ENCODE measurements at places on chromosomes 3 and 15.

DNA sequence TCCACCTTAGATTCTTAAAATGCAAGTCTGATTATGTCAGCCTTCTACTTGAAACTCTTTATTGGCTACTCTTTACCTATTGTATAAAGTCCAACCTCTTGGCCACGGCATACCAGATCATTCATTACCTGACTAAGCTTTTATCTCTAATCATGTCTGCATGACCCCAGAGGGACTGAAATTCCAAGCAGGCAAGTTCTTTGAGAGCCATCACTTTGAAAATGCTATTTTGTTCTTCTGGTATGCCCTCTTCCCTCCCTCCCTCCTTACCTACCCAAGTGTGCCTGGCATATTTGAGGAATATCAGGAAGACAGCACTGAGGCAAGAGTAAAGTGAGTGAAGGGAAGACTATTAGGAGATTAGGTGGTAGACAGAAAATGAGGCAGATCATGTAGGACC is 57.5 kb downstream of the KCNMB2 start:
- no peak for DNase-seq

DNA sequence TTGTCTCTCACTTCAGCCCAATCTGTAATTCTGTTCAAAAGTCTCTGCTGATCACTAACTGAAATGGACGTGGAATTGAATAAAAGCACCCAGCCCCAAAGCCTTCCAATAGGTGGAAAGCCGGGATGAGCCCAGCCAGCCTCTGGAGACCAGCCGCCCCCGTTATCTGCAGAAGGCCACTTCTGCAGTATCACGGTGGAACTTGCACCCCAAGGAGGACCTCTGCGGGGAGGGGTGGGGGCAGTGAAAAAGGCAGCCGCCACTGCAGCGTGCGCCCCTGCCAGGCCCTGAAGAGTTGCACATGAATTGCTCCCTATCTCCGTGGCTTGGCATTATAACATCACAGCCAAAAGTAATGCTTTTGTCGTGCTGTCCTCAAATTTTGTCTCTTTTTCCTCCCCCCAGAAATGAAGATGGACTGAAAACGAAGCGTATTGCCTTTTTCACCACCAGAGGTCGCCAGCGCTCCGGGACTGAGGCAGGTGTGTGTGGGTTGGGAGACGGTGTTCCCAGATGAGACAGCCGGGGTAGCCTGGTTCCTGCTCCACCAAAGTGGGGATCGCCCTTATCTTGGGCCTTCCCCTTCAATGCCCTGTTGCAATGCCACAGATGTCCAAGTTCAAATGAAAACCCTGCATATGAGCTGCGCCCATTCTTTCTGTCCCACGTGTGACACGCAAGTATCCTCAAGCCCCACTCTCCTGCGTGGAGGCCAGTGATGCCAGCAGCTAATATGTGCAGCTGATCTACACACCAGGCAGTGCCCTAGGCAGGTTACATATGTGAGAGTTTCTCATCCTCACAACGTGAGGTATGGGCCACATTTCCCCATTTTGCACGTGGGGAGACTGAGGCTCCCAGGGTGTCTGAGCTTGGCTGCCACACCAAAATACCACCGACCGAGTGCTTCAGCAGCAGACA is 96.0 kb downstream of the LRRK1 start:
- peak; percentile 63 for DNase-seq

DNA sequence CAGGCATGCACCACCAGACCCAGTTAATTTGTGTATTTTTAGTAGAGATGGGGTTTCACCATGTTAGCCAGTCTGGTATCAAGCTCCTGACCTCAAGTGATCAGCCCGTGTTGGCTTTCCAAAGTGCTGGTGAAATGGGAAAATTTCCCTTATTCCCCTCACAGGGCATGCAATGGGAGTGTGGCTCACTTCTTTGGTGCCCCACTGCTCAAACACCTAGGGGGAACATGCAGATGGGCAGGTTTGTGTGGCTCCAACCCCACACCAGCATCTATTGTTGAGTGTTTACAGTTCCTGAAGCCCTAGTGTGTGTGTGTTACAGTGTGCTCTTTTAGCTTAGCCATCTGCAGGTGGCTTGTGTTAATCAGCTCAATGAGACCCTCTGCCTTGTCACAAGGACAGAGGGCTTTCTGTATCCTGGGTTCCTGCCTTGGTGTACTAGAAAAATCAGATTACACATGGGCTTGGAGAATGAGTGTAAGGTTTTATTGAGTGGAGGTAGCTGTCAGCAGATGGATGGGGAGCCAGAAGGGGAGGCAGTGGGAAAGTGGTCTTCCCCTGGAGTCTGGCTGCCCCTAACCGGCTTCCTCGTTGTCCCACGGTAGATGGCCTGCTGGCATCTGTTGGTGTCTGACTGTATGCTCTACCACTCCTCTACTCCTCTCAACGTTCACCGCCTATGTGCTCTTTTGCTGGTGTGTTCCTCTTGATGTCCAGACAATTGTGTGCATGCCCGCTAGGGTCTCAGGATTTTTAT is 248.1 kb upstream of the CBLB start:
- no peak for DNase-seq

GRCh38 chr3:42732829-42733459 is 30.3 kb upstream of the HHATL start:
- DNase-seq: no peak

- peak; percentile 63 for DNase-seq
These were observed 48.7 kb downstream of the BSN start for GRCh38 chr3:49602877-49603411.

DNA sequence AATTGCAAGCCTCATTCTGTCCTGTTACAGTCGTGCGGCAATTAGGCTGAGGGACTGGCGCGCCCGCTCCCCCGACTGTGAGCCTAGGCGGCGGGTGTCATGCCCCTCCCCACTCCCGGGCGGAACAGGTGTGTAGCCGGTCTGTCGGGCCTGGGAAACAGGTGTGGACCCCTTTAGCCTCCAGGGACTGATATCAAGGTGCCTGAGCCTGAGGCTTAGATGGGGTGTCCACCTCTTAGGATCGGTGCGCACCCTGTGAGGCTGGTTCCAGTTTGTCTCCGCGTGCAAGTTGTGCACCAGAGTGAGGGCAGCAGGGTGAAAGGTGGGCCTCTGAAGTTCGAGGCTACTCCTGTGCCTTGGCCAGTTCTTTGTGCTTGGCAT is 686 bp downstream of the VPS8 start:
- DNase-seq: no peak

DNA sequence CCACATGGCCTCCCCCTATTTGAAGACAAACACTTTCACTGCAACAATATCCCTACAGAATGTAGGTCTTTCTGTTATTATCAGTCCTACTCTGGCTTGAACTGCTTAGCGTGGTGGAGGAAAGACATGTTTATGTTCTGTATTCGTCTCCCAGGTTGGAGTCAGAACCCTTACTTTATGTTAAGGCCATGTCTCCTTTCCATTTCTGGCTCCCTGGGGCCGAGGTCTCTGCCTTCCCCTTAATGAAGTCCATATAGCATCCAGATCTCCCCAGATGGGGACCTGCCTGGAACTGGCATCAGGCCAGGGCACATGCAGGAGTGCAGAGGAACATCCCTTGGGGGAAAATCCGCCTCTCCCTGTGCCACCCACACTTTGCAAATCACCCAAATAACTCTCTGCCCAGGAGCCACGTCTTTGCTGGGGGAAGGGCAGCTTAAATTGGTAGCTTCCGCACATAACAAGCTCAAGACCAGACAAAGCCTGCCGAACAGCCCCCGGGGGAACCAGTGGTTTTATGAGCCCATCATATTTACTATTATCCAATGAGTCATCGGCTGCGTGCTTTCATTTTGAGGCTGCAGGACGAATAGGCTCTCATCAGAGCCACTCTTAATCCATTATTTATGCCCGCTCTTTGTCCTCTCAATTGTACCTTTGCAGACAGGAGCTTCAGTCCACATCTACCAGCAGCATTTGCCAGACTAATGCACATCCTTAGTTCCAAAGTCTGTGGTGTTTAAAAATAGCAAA is 237.0 kb downstream of the UACA start:
- no peak for DNase-seq

GRCh38 chr3:111568355-111568754 is 26.4 kb downstream of the CD96 start:
- no peak for DNase-seq

- DNase-seq: no peak
These were observed 144.0 kb upstream of the NANOGP8 start for GRCh38 chr15:35229085-35229484.

DNA sequence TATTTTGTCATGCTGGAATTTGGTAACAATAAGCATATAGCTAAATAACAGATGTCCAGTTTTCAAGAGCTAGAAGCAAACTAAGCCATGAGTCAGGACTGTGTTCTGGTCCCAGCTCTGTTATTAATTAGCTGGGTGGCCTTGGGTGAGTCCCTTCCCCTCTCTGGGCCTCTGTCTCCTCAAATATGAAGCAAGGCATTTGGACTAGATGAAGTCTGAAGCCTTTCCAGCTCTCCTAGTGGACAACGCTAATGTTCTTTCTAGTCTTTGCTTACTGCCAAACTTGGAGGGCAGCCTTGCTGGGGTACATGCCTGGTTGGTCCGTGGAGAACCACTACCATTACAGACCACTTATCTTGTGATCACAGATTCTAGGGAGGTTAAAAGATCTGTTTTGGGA is 127.6 kb downstream of the DUT start:
- no peak for DNase-seq

- DNase-seq: no peak
These were observed 98.2 kb upstream of the NR2F2 start for GRCh38 chr15:96232335-96232734.

DNA sequence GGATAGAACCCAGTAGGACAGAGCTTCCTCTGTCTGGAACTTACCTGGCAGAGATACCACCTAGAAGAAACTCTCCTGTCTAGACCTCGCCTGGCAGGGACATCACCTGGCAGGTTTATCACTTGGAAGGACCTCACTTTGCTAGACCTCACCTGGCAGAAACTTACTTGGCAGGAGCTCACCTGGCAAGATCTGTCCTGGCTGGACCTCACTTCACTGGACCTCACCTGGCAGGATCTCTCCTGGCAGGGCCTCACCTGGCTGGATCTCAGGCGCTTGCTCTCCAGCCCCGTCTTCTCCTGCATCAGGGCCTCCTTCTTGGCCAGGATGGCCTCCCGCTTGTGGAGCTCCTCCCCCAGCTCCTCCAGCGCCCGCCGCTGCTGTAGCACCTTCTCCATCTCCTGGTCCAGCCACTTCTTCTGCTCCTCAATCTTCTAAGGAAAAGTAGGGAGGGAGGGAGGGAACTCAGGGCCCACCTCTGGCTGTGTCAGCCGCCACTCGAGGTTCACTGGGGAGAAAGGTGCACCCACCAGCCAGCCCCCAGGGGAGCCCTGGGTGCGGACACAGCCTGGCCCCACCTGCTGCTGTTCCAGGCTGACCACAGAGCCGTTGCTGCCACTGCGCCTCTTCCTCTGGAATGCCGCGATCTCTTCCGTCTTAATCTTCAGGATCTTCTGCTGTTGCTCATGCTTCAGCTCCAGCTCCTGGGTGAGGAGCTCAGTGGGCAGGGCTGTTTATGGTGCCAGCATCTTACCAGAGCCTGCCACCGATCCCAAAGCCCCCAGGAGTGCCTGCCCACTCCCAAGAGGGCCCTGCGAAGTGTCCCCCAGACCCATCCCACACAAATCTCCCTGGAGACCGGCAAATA is 22.5 kb downstream of the KIF7 start:
- DNase-seq: no peak

DNA sequence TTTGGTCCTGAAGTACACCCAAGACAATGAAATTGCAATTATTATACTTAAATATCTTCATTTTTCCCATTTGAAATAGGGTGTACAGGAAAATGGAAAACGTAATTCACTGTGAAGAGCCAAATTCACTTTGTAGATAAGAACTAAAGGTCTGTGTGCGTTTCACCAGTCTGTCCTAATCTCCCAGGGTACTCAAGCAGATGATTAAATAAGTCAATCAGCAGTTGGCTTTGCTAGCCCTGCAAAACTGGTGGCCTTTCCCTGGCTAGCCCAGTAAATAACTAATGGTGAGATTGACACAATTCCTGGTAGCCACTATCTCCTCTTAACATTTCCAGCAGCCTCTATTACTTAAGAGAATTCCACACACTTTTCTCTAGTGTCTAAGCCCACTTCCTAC is 389.3 kb downstream of the TBL1XR1 start:
- no peak for DNase-seq

- DNase-seq: no peak
These were observed 29.8 kb upstream of the CLRN1 start for GRCh38 chr3:151002003-151002981.

- DNase-seq: no peak
These were observed 65.6 kb downstream of the NIPA2 start for GRCh38 chr15:22903961-22904534.
